ENCODE measurements at places on chromosomes 13 and 19. TPM values are rescaled to one million over a fixed set of nuclear protein-coding genes. Genes with fewer than 3 reads are reported as not detected.

VSTM2B gene
- not detected for total RNA-seq

KLF1 gene
- 0.08 TPM for total RNA-seq

INSR gene
- 2.4 TPM for total RNA-seq

MTUS2 gene
- not detected for total RNA-seq

SIGLEC5 gene
- not detected for total RNA-seq

NANOS3 gene
- 1.0 TPM for total RNA-seq

CD209 gene
- not detected for total RNA-seq

SERTAD3 gene
- 44.3 TPM for total RNA-seq

Measured in A549 treated with Hydrocortisone at 1 μM for 4 hours (cell line).